Activated naive CD4-positive, alpha-beta T cell (primary cell): ENCODE measurements at places on chromosomes 2 and 18.

DNA sequence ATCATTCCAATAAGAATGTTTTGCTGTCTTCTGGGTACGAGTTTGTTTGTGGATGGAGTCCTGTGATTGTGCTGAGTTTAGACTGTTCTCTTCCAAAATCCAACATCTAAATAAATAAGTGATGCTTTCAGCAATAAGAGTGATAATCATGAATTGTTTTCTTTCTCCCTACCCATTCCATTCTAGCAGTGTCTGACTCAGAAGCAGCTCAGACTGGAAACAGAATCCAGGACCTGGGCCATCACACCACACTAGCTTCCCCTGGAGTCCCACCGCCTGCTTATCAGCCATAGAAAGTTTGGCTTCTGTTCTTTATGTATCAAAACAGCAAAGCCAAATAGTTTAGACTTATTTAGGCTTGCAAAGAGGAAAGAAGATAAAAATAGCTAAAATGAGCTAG lies 76.4 kb upstream of the CNGA3 start:
- no peak for DNase-seq

DNA sequence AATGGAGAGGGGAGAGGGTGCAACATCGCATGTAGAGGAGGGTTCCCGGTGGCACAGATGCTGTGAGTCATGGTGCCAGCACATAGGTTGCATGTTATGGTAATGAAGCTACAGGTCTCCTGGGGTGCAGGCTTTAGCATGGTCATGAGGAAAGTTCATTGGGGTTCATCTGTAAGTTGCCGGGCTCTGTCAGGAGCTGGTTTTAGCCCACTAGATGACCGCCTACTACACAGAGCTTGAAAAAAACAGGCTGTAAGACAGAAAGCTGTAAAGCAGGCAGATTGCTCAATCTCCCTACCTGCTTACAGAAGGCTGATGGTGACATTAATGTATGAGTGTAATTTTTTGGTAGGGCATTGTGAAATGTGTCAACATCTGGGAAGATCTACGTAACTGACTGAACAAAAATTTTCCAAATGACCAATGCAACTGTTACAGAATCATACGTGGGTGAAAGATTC lies 23.9 kb downstream of the DYSF start:
- DNase-seq: no peak

DNA sequence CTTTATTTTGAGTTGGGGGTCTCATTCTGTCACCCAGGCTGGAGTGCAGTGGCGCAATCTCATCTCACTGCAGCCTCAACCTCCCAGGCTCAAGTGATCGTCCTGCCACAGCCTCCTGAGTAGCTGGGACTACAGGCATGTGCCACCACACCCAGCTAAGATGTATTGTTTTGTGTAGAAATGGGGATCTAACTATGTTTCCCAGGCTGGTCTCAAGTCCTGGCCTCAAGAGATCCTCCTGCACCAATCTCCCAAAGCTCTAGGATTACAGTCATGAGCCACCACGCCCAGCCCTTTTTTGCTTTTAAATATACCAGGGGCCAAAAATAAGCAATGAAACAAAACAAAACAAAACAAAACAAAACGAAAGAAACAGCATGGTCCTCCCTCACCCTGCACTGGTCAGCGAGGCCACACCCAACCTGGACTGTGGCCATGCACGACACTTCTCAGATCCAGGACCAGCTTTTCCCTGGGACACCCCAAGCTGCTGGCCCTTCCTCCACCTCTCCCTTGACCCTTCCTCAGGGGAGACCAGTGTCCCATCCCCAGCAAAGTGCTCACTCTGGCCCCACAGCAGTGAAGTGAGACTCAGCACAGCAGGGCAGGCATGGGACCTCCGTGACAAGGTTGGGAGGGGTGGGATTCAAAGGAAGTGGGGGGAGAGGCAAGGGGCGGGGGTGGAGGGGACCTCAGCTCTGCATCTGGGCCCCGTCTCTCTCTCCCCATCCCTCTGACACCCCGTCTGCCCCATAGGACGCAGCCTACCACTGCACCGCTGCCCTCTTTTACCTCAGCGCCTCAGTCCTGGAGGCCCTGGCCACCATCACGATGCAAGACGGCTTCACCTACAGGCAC lies 23.5 kb downstream of the MAL start:
- DNase-seq: no peak

DNA sequence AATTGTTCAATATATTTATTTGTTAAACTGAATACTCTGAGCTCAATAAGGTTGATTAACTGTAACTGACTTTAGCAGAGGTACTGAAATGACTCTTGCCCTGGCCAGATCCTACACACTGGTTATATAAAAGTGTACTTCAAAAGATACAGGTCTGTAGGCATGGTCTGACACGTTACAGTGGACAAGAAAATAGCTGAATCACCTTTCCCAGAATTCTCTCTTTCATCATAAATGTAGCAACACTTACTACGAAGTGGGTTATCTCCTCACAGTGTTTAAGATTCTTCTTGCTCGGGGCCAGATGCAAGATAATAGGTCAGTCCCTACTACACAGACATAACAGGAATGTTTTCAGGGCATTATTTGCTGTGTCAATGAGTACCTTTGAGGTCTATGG lies 107.0 kb upstream of the ZC3H15 start:
- DNase-seq: no peak

DNA sequence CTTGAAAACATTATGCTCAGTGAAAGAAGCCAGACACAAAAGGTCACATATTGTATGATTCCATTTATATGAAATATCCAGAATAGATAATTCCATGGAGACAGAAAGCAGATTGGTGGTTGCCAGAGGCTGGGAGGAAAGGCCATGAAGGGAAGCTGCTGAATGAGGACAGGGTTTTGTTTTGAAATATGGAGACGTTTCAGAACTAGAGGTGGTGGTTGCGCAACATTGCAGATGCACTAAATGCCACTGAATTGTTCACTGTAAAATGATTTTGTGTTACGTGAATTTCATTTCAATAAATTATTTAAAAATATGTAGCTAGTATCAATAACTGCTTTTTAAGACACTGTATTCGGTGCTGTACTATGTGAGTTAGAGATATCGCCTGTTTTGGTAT lies 101.7 kb upstream of the ZNF236 start:
- DNase-seq: no peak

DNA sequence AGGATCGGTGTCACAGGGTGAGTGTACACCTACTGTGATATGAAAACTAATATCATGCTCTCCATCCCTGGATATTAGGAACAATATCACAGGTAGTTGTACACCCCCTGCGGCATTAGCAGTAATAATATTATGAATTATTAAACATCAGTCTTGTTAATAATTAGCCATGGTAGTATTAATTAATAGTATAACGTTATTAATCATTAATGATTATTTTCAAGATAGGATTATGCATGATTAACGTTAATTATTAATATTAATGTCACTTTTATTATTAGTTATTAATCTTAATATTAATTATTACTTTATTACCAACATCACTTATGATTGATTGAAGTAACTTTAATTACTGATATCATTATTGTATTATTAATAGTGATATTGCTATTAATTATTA lies 26.2 kb upstream of the NAGK start:
- no peak for DNase-seq

- no peak for DNase-seq
Measured at GRCh38 chr18:27685807-27686412, 491.0 kb downstream of the CDH2 start.

DNA sequence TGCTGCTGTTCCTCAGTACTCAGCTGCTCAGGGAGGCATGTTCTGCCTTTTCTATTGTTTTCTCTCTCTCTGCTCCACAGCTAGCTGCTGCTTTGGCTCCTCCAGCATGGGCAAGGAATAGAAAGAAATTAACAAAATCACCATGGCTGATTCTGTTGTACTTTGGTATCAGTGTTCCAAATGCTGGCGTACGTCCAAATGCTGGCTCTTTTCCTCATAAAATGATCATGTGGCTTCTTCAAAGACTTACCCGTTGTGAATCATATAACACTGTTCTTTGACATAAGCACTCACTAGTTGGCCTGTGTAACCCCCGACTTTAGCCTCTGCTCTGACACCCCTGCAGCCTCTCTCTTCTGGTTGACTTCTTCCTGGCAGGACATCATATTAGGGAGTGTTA lies 547.6 kb downstream of the CPS1 start:
- no peak for DNase-seq

GRCh38 chr2:212477571-212477970 lies 61.0 kb downstream of the ERBB4 start:
- DNase-seq: no peak

- DNase-seq: no peak
Measured at GRCh38 chr2:112724591-112725525, 4.0 kb downstream of the NT5DC4 start.

- no peak for DNase-seq
Measured at GRCh38 chr18:22572341-22572740, 154.6 kb upstream of the CTAGE1 start.

- no peak for DNase-seq
Measured at GRCh38 chr2:36539631-36540030, 58.3 kb downstream of the FEZ2 start.

GRCh38 chr2:175195012-175195411 lies 13.5 kb upstream of the ATP5MC3 start:
- no peak for DNase-seq

DNA sequence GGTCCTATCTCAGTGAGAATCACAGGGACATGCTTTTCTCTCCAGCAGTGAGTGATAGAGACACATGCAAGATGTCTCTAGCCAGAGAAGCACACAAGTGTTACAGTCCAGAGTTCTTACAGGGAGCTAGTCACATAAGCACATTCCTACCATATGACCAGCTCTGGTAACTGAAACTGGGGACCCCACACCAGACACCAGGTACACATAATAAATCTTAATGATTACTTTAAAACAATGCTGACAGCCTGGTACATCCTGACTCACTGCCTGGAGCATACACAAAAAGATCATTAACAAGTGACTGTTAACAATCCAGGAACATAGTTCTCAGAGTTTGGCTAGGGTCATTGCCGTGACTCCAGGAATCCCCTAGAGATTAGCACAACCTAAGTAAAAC lies 53.6 kb downstream of the GALNT1 start:
- no peak for DNase-seq

GRCh38 chr2:211144078-211144477 lies 587.7 kb downstream of the CPS1 start:
- no peak for DNase-seq

DNA sequence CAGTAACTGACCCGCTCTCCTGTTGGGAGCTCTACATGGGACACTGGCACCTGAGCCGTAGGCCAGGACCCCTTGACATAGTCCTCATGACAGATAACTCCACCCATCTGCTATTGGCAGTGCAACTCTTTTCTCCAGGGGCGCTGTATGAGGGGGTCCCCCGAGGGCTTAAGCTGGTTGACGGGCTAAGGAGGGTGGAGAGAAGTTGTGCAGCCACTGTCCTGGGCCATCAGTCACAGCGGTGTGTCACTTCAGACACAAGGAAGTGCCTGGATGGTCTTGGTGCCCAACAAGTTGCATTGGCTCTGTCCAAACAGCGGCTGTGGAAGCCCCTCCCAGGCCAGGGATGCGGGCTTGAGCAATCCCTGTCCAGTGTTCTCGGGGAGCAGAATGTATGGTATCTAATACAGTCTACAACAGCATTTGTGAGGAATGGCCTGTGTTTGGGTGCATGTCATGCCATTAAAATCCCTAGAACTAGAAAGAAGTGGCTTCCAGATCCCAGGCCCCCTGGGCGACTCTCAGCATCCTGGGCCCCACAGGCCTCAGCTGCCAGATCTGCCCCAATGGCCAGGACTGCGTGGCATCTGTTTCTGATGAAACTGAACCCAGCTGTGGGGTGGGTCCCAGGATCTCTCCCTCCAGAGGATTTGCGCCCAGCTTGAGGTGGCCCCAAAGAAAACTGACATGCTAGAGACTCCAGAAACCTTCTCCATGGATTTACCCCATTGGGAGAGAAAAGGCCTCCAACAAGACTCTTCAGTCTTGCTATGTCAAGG lies 23.3 kb downstream of the TTC32 start:
- DNase-seq: no peak

DNA sequence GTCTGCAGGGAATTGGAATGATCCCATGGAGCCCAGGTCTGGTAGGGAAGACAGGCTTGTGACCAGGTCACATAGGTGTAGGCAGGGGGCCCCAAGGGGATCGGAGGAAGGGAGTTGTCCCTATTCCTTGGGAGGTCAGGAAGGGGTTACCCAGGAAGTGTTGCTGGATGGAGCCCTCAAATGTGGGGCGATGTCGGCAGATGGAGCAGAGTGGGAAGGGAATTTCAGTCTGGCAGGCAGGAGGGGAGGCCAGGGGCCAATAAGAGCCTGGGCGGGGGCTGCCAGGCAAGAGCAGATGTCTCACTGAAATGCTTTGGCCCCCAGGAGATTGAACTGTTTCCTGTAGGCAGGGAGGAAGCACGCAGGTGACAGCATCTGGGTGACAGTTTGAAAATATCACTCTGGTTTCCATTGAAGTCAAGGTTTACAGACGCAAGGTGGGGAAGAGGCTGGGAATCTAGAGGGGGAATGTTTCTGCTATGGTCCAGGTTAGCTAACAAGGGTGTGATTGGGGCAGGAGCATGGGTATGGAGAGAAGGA lies 81.5 kb upstream of the SMAD2 start:
- DNase-seq: no peak

GRCh38 chr2:119929537-119929936 lies 83.3 kb upstream of the EPB41L5 start:
- no peak for DNase-seq

DNA sequence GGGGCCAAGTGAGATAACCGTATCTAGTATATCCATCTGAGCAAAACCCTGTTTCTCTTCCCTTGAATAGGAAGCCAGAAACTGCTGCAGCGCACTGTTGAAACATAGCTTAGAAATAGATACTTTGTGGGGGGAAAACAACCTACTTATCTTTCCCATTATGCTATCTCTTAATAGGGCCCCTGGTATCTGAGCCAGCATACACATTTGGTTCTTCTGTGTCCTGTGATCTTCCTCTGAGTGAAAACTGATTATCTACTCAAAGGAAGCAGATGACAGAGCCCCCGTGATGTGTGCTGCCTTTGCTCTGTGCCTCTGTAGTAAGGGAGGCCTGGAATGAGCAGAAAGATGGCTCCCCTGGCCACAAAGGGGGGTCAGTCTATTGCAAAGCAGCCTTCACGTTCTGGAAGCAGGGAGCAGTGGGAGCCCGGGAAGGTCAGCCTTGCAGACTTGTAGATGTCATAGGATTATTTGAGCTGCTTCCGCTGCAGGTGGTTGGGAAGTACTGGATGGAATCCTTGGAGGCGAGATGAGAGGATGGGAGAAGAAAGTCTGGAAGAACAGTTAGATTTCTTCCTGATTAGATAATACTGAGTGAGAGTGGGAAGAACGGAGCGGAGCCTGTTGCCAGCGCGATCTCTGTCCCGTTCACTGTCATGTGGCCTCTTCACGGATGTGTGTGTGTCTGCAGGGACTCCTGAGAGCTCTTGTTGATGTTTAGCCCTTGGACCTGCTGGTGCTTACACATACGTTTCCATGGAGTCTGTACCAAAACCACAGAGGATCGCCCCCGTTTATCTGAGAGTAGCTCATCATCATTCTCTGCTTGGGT lies 150.1 kb downstream of the AGAP1 start:
- no peak for DNase-seq

- DNase-seq: peak; percentile 8
Measured at GRCh38 chr2:157261199-157261782, 3.8 kb downstream of the GALNT5 start.

DNA sequence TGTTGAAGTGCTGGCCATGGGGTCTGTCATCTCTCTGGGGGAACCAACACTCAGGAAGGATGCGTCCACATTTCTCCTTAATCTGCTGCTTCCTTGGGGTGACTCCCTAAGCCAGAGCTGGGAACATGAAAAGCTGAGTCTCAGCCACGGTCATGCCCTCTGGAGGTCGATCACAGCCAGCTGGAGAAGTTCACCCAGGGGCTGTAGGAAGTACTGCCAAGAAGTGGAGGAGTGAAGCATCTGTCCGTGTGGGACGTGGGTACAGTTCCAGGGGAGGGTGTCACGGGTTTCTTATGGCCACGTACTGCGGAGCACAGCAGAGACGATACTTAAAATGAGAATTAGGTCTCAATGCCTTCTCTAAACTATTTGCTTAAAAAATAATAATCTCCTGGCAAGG lies 42.4 kb upstream of the IGFBP2 start:
- no peak for DNase-seq
